ENCODE measurements at places on chromosomes 12 and 14.

- DNase-seq, result no peak
Measured at GRCh38 chr14:92615451-92615850, 101.9 kb downstream of the RIN3 start.

DNA sequence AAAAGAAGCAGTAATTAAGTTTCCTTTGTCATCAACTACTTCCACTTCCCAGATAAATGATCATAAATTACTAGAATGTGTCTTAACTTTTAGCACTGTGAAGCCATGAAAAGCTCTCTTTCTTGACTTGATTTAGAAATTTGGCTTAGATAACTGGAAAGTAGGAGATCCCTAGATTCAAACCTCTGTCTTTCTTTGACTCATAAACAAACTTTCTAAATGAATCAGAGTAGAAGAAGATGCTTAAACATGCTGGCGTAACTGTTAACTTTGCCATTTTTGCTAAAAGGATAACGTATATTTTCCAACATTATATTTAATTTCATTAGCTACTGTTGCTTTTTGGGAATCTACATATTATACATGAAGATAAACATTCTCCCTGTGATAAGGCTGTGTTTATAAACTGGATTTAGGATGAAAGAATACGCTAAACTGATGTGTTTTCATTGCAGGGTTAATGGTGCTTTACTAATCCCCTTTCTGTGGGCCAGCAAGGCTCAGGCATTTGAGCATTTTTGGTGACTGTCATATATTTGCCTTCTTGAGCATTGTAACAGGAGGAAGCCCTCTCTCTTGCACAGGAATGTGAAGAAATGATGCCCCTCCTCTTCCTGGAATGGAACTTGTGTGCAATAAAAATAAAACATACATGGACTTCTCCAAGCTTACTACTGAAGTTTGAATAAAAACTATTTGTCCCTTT, 301.4 kb downstream of the BMP4 start:
- no peak for DNase-seq

- DNase-seq, result no peak
Measured at GRCh38 chr14:36807727-36808126, 146.1 kb downstream of the PAX9 start.

DNA sequence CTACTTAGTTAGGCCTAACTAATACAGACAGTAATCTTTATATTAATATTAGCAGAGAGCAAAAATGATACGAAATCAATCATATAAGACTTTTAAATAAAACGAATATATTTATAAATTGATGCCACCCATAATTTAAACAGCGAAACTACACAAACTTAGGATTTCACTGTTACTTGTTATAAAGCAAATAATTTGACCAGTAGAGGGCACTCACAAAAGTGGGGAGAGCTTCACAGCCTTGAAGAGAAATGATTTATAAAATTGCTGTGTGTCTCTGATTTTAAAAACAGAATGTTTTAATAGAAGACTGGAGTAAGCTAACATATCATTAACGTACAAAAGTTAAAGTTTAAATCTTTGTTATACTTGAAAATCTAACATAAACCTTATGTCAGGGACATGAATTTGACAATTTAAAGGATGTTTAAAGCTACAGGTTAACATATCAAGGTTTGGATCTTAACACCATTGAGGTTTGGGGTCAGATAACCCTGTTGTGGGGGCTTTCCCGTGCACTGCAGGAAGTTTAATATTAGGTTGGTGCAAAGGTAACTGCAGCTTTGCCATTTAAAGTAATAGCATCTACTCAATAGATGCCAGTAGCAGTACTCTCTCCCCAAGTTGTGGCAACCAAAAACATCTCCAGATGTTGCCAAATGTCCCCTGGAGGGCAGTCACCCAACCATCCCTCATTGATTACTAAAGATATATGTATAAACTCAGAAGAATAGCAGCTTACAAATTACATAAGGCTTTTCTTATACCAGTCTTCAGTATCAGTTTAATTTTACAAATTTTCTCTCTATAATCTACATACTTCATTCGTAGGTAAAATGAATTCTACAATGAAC, 9.3 kb downstream of the KRAS start:
- no peak for DNase-seq

- DNase-seq, result no peak
Measured at GRCh38 chr14:94161981-94162380, 12.1 kb upstream of the PPP4R4 start.

DNA sequence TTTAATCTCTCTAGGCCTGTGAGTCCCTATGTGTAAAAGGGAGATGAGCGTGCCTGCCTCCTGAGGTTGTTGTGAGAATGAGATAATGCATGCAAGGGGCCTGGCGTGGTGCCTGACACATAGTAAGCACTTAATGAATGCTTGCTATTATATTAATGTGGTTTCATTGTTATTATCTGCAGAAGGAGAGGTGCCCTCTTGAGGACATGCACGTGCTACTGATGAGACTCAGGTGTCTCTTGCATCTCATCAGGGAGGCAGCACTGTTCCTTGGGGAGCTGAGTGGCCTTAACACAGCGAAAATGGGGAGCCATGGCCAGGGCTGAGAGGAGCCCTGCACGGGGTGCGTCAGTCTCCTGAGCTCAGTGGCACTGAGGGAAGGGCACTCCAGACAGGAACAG, 29.9 kb upstream of the BCDIN3D start:
- no peak for DNase-seq

DNA sequence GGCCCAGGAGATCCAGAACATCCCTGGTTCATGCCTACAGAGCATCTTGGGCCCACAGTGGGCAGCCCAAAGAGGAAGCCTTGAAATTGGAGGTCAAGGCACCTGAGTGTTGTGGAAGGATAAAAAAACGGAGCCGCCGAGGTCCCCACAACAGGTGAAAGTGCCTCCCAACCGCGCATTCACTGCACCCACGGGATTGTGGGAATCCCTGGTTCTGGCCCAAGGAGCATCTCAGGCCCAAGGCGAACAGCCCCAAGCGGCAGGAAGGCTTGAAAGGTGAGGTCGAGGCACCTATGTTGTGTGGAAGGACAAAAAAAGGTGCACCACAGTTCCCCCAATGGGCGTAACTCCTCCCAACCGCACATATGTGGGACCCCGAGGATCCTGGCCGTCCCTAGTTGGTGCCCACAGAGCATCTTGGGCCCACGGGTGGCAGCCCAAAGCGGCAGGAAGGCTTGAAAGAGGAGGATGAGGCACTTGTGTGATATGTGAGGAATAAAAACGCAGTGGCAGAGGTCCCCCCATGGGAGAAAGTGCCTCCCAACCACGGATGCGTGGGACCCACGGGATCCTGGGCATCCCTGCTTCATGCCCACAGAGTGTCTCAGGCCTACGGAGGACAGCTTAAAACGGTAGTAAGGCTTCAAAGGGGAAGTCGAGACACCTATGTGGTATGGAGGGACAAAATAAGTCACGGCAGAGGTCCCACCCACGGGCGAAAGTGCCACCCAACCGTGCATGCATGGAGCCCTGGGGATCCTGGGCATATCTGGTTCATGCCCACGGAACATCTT, 583.9 kb downstream of the ALG10 start:
- no peak for DNase-seq

DNA sequence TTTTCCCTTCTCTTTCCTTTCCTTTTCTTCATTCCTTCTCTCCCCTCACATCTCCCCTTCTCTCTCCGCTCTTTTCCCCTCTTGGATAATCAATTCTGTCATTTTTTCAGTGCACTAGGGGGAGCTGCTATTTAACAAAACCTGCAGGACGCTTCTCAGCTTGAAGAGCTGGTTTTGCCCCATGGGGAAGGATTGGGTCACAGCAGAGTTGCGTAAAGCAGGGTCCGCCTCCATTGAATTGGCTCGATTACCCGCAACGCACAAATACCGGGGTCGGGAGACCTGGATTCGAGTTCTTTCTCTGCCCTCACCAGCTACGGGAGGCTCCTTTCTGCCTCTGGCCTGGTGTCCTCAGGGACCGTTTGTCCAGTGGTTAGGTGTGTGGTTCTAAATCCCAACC, 42.1 kb upstream of the CHGA start:
- no peak for DNase-seq

- no peak for DNase-seq
Measured at GRCh38 chr12:117025481-117026151, 73.6 kb downstream of the TESC start.

- DNase-seq, result no peak
Measured at GRCh38 chr14:51382506-51382905, 142.5 kb downstream of the TMX1 start.

DNA sequence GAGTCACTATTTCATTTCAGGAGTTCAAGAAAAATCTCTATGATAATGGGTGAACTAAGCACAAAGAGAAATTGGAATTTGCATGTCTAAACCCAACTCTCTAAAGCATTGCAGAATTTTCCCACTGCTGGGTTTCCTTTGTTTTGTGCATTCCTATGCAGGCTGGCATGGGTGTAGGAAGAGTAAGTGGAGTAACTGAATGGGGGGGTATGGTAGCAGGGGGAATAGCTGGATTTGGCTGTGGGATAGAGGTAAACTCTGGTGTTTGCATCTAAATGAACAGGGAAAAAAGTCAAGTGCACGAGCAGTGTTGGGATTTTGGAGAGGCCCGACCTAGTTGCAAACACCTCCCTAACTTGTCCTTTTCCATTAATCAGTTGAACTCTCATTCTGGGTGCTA, 159.1 kb downstream of the ANO4 start:
- no peak for DNase-seq

DNA sequence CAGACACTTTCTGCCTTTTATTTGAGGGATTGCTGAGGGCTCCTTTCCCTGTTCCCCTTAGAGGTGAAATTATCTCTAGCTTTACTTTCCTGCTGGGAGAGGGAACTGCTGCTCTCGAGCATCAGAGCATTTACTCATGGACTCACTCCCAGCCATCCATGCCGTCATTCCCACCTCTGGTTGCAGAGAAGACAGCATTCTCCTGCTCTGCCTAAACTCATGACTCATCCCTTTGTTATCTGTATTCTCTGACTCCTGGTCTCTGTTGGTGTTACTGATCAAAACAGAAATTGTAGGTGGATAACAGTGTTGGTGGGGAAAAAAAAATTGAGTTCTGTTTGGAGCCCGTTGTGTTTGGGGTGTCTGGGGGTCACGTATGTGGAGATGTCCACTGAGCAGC, 159.3 kb downstream of the TTC8 start:
- DNase-seq, result no peak

GRCh38 chr14:64841121-64841651, 38.5 kb downstream of the SPTB start:
- no peak for DNase-seq

DNA sequence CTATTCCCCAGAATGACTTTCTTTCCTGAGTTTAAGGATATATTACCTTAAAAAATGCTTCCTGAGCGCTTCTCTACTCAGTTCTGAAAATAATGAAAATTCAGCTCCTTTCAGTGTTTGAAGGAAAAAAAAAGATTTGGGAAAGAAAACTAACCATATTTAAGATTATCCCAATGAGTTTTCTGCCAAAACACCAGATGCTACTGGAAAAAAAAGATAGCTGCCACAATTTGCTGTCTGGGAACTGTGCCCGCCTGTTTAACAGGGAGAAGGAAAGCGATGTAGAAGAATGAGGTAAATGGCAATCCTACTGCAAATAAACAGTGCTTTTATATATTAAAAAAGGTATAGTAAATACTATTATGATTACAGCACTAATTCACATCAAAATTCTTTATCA, 367.6 kb upstream of the PRICKLE1 start:
- no peak for DNase-seq

- no peak for DNase-seq
Measured at GRCh38 chr12:93256256-93256969, 121.3 kb upstream of the NUDT4 start.

- no peak for DNase-seq
Measured at GRCh38 chr12:13099844-13100604, 3.4 kb downstream of the GSG1 start.

- DNase-seq, result no peak
Measured at GRCh38 chr12:66497008-66497897, 181.6 kb downstream of the GRIP1 start.

DNA sequence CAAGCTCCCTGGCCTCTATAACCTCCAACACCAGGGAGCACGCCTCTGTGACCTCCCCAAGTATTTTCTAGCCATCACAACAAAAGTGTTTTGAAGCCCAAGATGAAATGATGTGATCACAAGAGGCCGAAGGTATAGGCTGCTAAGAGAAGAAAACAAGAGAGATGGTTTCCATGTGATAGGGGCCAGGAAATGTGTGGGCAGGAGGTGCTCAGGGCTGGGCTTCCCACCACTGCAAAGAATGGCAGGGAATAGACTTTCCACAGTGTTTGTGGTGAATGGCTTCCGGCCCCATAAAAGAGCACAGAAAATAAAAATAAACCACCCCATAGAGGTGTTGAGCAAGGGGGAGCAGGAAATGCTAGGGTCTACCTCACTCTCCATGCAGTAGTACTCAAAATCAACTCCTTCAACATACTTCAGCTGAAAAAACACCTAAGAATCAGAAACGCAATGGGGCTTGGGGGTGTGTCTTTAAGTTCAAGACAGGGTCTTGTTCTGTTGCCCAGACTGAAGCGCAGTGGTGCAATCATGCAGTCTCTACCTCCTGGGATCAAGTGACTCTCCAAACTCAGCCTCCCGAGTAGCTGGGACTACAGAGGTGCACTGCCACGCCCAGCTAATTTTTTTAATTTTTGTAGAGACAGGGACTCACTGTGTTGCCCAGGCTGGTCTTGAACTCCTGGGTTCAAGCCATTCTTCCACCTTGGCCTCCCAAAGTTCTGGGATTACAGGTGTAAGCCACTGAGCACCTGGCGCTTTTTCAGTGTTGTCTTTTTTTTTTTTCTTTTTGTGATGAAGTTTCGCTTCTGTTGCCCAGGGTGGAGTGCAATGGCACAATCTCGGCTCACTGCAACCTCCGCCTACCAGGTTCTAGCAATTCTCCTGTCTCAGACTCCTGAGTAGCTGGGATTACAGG, 27.1 kb downstream of the DAD1 start:
- DNase-seq, result no peak

DNA sequence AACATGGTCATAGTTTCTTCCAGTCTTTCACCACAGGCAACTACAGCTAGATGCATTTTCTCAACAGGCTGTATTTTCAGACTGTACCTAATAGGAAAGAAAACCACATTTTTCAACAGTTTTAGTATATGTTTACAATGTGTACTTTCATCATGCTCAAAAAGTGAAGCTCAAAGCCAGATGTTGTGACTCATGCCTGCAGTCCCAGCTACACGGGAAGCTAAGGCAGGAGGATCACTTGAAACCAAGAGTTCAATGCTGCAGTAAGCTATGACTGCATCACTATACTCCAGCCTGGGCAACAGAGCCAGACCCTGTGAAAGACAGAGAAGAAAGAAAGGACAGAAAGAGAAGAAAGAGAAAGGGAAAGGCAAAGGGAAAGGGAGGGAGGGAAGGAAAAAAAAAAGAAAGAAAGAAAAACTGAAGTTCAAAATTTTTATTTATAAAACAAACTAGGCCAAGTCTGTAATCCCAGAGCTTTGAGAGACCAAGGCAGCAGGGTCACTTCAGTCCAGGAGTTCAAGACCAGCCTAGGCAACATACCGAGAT, 25.5 kb downstream of the GXYLT1 start:
- DNase-seq, result no peak

GRCh38 chr12:125340791-125341190, 275.6 kb downstream of the AACS start:
- peak; percentile 7 for DNase-seq

DNA sequence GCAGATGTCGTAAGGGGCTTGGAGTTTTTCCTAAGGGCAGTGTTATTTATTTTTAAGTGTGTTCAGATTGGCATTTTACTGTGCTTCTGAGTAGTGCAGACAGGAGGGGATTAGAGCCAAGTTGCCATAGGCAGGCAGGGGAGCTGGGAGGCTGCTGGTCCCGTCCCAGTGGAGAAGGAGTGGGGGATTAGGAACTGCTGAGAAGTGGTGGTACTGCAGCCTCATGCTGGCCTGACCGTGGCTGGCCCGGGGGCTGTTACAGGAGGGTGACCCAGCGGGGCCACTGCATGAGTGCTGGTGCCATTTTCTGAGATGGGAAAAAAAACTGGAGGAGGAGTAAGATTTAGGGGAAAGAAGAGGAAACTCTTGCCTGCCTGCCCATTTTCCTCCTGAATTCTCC, 52.3 kb upstream of the DLK1 start:
- no peak for DNase-seq
